ENCODE measurements at places on chromosomes 13 and 19.

GRCh38 chr19:55643003-55643886, at the start of gene ZNF581:
Gene ZNF581, plus strand, starts transcription at chr19:55643649. Its CDS starts 923 bp downstream, at chr19:55644572.
- DNase-seq: peak; percentile 81

- DNase-seq: no peak
Measured at GRCh38 chr13:39107561-39107960, 69.3 kb downstream of the NHLRC3 start.

GRCh38 chr13:103960001-103960400, 893.8 kb upstream of the SLC10A2 start:
- DNase-seq: no peak

- DNase-seq: no peak
Measured at GRCh38 chr13:98821372-98822224, 69.1 kb upstream of the SLC15A1 start.

DNA sequence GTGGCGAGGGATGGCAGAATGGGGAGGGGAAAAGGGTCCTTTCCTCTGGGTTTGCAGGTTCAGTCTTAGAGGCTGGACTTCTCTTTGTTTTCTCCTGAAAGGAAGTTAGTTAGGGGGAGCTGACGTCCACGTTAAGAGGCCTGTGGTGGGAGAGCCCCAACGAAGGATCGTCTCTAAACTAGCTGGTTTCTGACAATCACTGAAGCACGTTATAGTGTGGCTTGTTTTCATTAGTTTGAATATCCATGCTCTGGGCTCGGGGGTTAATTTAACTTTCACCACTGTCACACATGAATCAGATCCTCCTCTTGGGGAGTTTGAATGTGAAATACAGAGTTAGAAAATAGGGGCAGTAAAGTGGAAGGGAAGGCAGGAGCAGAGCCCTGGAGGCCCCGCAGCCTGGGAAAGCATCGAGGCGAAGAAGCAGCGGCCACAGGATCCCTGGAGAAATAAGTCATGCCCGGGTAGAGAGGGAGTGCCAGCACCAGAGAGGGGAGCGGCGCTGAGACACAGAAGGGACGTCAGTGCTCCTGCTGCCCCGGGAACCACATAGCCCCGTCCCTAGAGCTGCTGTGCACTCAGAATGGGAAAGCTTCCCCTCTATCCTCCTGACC, 31.1 kb upstream of the AMER2 start:
- no peak for DNase-seq

DNA sequence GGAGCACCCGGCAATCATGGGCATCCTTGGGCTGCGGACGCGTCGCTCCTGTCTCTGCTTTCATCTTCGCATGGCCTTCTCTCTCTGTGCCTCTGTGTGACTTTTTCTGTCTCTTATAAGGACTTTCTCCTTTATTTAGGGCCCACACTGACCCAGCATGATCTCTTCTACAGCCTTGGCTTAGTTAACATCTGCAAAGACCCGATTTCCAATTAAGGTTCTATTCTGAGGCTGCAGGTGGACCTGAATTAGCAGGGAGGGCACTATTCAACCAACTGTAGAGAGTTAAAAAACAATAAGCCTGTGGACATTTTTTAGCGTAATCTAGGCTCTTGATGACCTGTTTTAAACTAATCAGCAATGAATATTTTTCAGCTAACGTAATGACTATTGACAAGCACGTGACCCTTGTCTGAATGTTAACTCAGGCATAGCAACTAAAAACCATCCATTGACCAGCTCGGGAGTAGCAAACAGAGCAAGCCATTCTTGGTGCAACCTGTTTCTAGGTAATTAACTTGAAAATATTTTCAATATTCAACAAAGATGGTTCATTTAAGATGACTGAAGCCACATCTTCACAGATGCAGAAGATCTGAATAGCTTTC, 15.2 kb downstream of the F10 start:
- DNase-seq: no peak

DNA sequence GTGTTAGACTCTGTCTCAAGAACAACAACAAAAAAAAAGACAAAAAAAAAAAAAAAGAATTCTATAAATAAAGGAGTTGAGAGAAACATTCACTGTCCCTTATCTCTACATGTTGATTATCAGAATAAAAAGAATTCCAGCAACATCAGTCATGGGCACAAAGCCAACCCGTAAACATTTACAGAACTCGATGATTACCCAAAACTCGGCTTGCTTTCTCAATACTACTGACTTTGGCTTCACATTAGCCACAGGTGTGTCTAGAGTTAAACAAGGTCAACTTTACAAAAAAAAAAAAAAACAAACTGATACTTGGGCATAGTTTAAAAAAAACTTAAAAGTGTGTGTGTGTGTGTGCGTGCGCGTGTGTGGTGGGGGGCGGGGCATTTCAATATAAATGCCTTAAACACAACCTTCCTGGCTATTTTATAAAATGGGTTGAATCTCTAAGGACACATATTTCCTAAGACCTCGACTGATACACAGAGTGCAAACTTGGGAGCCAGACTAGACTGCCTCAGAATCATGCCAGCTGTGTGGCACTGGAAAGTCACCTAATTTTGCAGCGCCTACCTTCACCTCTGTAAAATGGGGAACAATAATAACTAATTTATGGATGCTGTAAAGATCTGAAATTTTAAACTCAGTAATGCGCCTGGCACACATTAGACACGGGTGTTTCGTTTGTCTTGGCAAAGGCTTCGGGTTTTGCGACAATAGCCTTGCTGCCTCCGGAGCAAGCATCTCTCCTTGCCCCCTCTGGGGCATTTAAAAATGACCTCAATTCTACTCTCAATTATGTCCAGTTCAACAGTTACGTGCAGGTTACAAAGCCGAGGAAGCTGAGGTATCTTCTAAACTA, 922 bp downstream of the EBPL start:
- DNase-seq: no peak

DNA sequence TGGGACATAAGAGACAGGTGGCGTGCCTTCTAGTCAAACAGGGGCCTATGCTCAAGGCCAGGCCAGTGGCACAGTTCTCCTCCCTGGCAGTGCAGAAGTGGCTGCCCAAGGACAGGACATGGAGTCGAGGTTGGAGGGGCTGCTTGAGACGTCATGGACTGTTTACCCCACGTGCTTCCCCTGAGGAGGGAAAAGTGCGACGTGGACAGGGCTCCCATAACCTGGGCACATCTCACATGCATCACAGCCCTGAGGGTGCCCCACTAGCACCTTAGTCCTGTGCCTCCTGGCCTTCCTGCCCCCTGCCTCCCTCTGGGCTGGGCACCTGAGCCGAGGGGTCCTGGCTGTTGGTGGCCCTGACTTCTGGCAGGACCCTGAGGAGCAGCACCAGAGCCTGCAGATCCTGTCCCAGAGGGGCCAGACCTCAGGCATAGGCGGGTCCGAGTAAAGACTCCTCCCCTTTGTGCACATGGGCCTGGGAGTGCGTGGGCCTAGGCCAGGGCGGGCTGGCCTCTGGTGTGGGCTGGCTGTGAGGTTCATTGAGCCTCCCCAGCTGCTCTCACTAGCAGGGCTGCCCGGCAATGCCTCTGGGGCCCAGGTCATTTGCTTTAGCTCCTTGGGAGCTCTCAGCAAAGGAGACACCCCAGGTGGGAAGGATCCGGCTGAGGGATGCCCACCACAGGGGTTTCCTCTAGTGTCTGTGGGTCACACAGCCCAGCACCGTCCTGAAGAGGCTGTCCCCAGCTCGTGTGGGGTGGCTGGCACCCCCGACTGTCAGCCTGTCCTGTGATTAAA, 65.7 kb downstream of the CEBPG start:
- no peak for DNase-seq

GRCh38 chr13:35092251-35092650, 150.2 kb downstream of the NBEA start:
- no peak for DNase-seq

- no peak for DNase-seq
Measured at GRCh38 chr19:49679771-49680413, 2.8 kb downstream of the PRMT1 start.

GRCh38 chr19:2455851-2456570, 748 bp downstream of the LMNB2 start:
- DNase-seq: peak; percentile 19

DNA sequence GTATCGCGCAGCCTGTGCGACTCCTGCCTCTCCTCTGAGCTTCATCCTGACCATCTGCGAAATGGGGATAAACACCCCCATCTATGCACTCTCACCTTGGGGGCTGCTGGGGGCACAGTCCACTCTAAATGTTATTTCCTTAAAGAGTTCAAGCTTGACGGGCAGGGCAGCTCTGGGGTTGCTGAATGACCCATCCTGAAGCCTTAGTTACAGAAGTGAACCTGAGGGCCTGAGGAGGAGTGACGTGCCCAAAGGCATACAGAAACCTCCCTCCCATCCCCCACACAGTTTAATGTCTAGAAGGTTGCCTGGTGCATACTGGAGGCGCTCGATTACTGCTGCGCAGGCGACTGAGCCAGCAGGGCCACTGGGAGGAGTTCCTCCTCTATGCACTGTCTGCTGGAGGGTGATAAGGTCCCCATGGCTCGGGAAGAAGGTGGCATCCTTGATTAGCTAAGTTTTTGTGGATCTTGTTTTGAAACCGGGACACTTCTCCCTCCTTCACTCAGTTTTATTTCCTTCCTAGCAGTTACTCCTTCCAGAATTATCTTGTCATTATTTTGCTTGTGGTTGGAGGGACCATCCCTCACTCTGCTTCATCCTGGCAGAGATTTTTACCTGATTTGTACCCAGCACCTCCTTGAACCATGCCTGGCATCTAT, 572 bp upstream of the FKBP8 start:
- DNase-seq: peak; percentile 71

DNA sequence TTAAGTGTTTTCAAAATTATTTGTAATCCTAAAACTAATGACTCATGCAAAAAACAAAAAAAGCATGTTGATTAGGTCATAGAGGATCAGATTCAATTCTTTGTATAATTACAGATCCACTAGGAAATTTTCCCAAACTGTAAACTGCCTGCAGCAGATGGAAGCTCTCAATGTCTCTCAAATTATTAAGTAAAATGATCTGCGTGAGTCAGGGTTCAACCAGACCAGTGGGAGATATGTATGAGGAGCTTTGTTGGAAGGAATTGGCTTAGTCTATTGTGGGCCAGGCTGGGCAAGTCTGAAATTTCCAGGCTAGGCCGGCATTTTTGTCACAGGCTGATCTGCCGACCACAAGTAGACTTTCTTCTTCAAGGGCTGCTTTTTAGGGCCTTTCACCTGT, 14.4 kb upstream of the SACS start:
- no peak for DNase-seq

- DNase-seq: no peak
Measured at GRCh38 chr13:66349966-66350365, 880.2 kb downstream of the PCDH9 start.

All from activated T-cell treated with anti-CD3 and anti-CD28 coated beads for 24 hours (primary cell).